ENCODE measurements at places on chromosomes 2 and 18. TPM values are rescaled to one million over a fixed set of nuclear protein-coding genes. Genes with fewer than 3 reads are reported as not detected.

Gene NEURL3
- not detected for total RNA-seq

DNA sequence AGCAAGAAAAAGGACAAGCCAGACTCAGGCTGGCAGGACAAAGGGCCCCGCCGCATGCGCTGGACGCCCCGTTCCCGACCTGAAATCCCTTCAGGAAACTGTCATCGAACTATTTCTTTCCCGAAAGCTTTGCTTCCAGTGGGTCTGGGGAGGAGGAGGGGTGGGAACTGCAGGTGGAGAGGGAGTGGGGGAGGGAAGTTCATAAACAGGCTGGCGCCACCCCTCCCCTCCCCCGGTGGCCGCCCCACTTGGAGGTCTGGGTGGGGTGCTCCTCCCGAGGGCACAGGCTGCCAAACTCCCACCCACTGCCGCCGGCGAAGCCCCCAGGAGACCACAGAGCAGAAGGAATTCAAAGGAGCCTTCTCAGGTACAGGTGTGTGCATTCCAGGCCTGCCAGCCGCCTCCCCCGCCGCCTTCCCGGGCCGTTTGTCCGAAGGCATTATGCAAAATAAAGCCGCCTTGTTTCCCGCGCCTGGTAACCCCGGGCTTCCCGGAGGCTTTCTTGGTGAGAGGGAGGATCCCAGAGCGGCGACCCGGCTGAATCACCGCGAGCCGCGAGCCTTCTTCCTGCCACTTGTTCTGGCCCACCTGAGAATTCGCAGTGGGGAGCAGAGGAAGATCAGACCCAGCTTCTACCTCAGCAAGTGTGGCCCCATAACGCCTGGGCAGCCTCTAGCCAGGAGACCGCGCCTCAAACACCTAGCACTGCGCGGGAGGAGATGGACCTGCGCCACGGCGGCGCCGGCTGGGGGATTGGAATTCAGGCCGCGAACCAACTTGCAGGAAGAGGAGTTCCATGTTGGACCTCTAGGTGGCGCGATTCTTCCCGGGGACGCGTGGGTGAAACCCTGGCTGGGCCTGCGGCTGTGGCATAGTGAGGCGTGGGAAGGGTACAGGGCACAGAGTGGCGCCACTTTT, 101.9 kb downstream of the FOXI3 start:
- peaks cover 7% of the 10 kb centered on the region for H3K4me1 ChIP-seq
- peaks cover 34% of the 10 kb centered on the region for H3K27me3 ChIP-seq
- H3K27ac ChIP-seq: no peak overlapping the region

- no peak for DNase-seq
- no peak overlapping the region for H3K27ac ChIP-seq
- no peaks in the 10 kb centered on the region for H3K27me3 ChIP-seq
- no peaks in the 10 kb centered on the region for H3K4me1 ChIP-seq
Measured at GRCh38 chr2:205056151-205056561, 510.9 kb downstream of the PARD3B start.

DNA sequence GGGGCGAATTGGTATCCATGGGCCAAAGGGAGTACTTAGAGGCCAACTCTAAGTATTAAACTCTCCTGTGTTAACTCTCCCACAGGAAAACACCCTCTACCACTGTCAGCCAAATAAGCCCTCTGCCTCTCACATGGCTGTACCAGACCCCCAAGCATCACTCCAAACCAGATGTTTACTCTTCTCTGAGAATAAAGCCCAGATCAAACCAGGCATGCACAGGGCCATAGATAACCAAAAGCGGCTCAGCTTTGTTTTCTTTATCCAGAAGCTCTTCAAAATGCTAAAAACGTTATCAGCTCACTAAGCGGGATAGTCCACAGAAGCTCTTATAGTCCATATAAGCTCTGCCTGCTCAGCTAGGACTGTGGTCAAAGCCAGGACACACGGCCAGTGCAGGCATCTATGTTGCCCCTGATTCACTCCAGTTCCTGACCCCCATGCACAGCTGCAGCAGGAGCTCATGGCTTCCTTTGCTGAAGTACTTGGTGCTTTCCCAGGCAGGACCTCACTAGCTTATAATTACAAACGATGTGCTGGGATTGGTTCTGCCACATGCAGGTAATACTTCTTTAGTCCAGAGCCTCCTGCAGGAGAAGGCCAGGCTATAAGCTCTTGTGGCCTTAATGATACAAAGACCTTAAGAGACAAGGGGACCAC, 21.0 kb upstream of the SEMA4C start:
- no peaks in the 10 kb centered on the region for H3K27me3 ChIP-seq
- H3K4me1 ChIP-seq: peaks cover 69% of the 10 kb centered on the region
- no peak overlapping the region for H3K4me3 ChIP-seq
- H3K36me3 ChIP-seq: no peaks in the 10 kb centered on the region
- no peak for DNase-seq

DNA sequence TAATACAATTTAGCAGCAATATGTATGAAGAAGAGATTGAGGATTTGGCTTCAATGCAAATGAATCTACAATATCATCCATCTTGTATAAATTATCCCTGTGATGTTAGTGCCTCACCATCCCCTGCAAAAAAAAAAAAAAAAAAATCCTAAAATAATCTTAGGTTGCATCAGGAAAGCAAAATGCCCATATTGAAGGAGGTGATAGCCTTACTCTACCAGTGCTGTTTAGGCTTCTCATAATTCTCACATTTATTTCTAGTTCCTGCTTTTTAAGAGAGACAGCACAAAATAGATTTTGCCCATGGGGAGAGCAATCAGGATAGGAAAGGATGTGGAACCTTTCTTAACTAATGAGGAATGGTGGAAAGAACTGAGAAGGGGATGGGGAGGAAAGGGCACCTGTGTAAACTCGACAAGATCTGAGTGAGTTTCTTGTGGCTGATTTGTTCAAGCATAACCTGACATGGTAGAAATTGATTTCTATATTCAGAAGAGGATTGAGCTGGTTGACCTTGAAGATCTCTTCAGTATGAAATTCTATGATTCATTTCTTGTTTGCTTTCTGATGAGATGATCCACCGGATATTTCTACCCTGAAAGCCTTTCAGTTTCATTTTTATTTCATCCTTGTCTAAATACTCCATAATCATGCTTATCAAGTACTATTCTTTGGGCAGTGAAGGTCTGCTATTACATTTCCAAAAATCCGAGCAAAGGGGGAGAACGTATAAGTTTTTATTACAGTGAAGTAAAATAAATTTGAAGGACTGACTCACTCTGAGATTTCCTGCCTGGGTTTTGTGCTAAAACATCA, 391.2 kb downstream of the PTPRM start:
- H3K27me3 ChIP-seq: no peaks in the 10 kb centered on the region
- no peaks in the 10 kb centered on the region for H3K36me3 ChIP-seq
- H3K4me3 ChIP-seq: no peak overlapping the region
- H3K4me1 ChIP-seq: no peaks in the 10 kb centered on the region

- H3K27ac ChIP-seq: no peak overlapping the region
- H3K4me3 ChIP-seq: no peak overlapping the region
- no peak for DNase-seq
Measured at GRCh38 chr2:159225025-159226016, 61.2 kb downstream of the WDSUB1 start.

DNA sequence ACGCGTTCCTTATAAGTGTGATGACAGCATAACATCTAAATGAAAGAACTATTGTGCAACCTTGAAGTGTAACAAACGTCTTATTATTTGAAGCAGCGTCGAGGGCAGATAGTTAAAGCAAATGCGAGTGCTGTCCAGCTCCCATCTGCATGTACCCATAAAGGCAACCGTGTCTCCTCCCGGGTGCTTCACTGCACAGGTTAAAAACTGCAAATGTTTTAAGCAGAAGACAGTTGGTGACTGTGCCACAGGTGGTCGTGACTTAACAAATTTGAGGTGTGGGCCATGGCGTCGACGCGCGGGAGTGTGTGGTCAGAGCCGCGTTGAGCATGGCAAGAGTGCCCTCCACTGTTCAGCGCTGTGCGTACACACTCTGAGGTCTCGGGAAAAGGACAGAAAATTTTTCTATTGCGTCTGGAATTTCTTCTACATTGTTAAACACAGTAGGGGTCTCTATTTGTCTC, 6.4 kb downstream of the SALL3 start:
- H3K36me3 ChIP-seq: no peaks in the 10 kb centered on the region
- peaks cover 90% of the 10 kb centered on the region for H3K27me3 ChIP-seq
- H3K4me1 ChIP-seq: peaks cover under 1% of the 10 kb centered on the region
- H3K27ac ChIP-seq: no peak overlapping the region
- DNase-seq: no peak

Gene GKN1
- total RNA-seq: not detected
